ENCODE measurements at places on chromosomes 11 and 22.
A peak's percentile ranks its signal among the peaks of the same experiment; 100 is the strongest.

DNA sequence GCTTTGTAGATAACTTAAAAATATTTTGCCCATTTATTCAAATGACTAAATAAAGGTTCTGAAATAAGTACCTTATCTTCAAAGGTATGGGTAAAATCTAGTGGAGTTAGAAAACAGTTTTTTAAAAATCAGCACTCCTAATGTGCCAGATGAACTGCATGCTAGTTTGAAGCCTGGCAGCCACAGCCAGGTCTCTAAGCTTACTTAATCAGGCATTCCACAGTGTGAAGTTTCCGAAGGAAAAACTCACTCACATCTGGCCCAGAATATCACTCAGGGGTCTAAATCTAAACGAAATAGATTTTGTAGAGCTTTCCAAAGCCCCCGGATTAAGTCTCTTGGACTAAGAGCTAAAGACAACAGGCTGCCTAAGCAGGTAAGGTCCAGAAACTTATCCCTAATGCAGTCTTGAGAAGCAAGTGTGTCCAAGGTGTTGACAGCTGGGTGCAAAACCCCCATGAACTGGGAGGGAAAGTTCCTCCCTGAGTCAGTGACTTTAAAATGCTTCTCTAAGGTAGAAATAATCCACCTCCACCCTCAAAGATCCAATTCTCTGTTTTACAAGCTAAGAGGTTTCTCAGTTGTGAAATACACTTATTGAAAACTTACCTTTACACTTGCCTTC, 157.6 kb downstream of the FCHSD2 start:
- DNase-seq, result no peak

DNA sequence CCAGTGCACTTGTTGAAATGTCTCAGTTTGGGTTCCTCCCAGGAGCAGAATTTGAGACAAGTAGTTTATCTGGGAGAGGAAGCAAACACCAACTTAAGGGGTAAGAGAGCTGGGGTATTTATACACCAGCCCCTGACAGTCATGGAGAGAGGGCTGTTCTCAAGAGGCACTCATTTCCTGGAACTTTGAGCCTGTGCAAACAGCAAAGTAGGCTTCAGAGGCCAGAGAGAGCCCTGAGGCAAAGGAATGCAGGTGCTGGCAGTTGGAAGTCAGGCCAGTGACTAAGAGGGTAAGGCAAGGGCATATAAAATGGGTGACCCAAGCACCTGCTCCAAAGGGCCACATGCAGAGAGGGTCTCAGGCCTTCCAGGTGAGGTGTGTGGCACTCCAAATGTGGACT, 16.1 kb downstream of the MS4A18 start:
- no peak for DNase-seq

GRCh38 chr11:11807811-11808782, 33.7 kb upstream of the USP47 start:
- DNase-seq, result no peak

- DNase-seq, result no peak
Observed at GRCh38 chr22:23373601-23374000, 193.3 kb downstream of the BCR start.

- DNase-seq, result no peak
Observed at GRCh38 chr11:15882876-15883454, 473.4 kb downstream of the SOX6 start.

GRCh38 chr22:17974703-17975372, 49.5 kb downstream of the MICAL3 start:
- no peak for DNase-seq

DNA sequence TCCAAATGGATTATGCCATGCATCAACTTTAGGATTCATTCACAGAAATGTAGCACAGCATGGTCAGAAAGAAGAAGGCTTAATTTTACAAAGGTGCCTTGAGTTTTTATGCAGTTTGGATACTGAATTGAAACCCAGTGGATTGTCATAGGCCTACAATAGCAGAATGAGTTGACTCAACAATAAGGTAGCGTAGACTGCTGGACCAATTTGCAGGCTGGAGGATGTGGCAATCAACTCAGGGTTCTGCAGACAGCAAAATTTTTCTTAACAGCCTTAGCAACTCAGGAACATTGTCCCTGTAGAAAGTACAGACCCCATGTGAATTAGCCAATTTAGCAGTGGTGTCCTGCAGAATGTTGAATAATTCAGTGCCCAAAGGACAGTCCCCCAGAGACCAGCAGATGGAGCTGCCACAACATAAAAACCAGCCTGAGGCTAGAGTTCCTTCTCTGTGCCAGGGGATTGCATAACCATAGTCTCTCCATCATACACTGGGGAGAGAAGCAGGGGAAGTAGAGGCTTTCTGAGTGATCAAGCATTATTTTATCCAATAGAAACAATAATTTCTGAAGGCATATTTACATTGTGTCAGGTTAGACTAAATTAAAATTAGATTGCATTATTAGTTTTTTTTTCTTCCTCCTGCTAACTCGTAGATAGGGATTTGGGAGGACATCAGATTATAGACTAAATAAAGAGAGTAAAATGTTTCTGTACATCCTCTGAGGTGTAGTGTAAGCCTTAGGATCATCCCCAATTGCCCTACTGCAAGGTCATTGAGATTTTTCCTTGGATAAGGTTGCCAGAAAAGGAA, 20.3 kb upstream of the MRPL17 start:
- peak; percentile 61 for DNase-seq

DNA sequence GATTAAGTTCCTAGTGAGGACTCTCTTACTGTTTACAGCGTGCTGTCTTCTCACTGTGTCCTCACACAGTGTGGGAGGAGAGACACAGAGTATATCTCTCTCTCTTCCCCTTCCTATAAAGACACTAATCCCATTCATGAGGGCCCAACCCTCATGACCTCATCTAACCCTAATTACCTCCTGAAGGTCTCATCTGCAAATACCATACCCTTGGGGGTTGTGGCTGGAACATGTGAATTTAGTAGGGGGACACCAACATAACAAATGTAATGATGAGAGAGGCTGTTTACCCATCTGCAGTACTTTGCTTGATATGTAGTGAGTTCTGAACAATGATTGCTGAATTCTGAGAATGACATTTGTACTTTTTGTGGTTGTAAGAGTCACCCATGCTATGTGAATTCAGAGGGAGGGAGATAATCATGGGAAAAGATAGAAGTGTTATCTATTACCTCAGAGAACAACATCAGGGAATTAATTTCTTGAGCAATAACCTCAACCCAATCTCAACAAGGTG, 4.9 kb upstream of the OR52W1 start:
- DNase-seq, result no peak

DNA sequence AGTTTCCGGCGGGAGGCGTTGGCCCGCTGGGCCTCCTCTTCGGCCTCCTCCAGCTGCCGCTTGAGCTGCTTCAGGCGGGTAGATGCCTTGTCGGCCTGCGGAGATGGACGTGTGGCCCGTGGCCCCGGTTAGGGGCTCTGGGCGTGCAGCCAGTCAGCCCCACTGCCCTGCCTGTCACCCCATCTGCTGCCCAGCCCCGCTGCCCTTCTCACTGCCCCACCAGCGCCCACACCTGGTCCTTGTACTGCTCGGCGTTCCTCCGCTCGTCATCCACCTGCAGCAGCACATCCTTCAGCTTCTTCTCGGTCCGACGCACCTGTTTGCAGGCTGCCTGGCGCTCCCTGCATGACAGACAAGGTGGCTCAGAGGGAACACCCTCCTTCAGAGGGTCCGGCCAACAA, 31.2 kb downstream of the APOL1 start:
- DNase-seq, result no peak

GRCh38 chr11:17005646-17006045, 8.6 kb downstream of the PLEKHA7 start:
- DNase-seq, result no peak

DNA sequence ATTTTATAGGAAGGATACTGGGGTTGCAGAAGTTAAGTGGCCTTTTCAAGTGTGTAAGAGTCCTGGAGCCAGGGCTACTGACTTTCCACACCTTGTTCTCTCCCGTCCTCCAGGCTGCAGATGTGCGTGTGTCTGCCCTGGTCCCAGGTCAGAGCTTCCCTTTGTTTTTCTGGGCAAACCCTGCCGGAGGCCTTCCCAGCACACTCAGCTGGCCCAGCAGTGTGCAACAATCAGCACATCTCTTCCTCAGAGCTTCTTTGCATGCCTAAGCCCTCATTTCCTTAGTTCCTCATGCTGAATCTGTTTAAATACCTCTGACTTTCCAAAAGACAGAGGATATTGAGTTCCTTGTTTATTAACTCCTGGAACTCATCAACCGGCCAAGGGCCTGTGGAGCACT, 80.6 kb downstream of the KCNJ1 start:
- no peak for DNase-seq

- no peak for DNase-seq
Observed at GRCh38 chr22:37109242-37109917, at the start of gene TMPRSS6. TSS of gene TMPRSS6 (minus strand) at chr22:37109713. CDS start at chr22:37103417, 6,296 bp downstream.

- no peak for DNase-seq
Observed at GRCh38 chr11:78594814-78595213, 20.1 kb upstream of the NARS2 start.

GRCh38 chr11:107018219-107018901, at the start of gene GUCY1A2:
TSS of gene GUCY1A2 (minus strand) at chr11:107018476. CDS start at chr11:107018055, 421 bp downstream.
- DNase-seq, result peak; percentile 69

DNA sequence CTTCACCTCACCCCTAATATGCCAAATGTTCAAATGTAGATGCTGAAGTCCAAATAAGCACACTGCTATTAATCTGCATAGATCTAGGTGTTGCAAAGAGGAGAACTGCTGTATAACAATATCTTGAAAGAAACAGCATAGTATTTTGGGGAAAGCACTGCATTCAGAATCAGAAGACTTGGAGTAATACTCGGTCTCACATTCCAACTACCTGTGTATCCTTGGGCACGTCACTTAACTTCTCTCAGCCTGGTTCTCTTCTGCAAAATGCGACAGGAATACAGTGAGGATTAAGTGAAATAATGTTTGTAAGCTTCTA, 332 bp upstream of the HMGXB4 start:
- DNase-seq, result no peak

GRCh38 chr11:66315921-66316811, 678 bp downstream of the CD248 start:
- DNase-seq, result no peak

GRCh38 chr11:19711911-19712280, 741 bp upstream of the NAV2 start:
- no peak for DNase-seq

DNA sequence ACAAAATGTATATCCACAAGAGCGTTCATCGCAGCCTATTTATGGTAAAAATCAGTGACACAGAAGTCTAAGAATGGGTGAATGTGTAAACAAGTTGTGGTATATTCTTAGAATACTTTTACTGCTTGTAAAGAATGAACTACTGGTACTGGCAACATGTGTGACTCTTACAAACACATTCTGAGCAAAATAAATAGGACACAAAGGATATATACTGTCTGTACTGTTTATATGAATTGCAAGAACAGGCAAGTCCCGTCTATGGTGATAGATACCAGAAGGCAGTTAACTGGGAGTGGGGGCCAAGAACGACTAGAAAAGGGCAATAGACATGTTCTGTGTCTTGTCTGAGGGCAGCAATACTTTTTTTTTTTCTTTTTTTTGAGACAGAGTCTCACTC, 112.6 kb downstream of the TBC1D22A start:
- DNase-seq, result no peak

DNA sequence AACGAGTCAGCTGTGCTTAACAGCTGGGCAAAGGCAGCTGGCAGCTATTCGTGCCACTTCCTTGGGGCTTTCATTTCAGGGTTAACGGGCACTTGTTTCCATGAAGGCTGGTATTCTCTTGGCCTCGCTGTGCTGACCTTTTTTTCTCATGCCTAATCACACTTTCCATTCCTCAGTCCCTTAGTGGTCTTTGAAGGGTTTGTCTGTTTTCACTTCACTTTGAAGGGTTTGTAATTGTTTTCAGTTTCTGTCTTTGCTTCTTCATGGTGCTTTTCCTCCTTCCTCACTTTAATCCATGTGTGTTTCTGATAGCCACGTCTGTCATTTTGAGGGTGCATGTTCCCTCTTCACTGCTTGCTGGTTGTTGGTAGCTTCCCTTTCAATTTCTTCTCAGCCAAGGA, 24.6 kb downstream of the PPIL2 start:
- peak; percentile 3 for DNase-seq

DNA sequence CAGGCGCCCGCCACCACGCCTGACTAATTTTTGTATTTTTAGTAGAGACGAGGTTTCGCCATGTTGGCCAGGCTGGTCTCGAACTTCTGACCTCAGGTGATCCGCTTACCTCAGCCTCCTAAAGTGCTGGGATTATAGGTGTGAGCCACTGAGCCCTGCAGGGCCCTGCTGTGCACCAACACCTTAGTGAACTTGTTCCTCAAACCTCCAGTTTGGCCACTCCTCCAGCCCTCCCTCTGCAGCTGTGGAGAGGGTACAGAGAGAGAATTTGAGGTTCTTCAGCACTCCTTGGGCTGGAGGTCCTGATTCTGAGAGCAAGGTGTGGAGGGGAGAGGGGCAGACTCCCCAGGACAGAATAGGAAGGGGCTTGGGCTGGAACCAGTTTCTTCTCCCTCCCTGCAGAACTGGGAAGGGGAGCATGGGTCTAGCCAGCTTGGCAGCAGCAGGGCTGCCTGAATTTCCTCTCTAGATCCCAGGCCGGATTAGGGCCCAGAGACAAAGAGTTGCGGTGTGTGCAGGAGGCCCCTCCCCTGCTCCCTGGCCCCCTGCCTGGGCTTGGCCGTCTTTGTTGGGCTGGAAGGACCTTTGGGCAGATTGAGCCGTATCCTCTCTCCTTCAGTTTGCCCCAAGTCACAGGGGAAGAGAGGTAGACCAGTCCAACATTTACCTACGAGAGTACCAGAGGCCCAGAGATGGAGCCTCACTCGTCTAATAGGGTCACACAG, 2.3 kb upstream of the PEX16 start:
- no peak for DNase-seq

- DNase-seq, result no peak
Observed at GRCh38 chr11:132782102-132782501, 750.2 kb downstream of the OPCML start.

- no peak for DNase-seq
Observed at GRCh38 chr11:27861706-27862430, 161.6 kb upstream of the BDNF start.

DNA sequence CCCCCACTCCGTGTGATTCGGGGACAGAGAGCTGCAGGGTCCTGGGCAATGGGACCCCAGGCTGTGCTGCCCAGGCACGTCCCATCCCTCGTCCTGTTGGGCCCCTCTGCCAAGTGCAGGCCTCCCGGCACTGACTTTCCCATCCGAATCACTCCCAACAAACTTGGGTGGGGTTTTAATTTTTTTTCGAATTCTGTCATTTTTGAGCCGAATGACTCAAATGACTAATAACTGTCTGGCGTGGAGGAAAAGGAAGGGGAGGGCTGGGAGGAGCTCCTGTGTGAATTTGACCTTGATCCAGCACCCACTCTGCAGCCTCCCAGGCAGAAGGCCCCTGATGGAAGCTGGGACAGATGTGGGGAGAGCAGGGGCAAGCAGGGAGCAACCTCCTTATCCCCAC, 1173.2 kb downstream of the BRD1 start:
- peak; percentile 18 for DNase-seq

Measured in right cardiac atrium (tissue), 5 donors.